ENCODE measurements at places on chromosomes 5 and 9.

- no peak for DNase-seq
Observed at GRCh38 chr5:180844432-180844831, 16.6 kb downstream of the ZFP62 start.

DNA sequence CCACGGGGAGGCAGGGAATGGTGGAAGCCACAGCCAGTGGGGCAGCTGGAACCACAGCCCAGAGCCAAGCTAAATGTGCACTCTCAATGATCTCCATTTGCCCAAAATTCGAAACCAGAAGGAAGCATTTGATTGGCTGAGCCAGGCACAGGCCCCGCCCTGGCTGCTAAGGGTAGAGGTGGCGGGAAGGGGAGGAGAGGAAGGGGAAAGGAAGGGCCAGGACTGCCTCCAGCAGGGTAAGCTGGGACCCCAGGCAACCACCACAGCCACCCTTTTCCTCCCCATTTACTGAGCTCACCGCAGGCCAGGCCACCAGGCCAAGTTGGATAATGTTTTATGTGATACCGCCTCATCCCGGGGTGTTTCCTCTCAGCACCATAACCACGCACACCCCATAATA is 100.3 kb upstream of the RAPGEF1 start:
- no peak for DNase-seq

- no peak for DNase-seq
Observed at GRCh38 chr9:115653171-115653606, 500.4 kb upstream of the PAPPA start.

- DNase-seq: peak; percentile 6
Observed at GRCh38 chr5:165622864-165623536, 2117.6 kb downstream of the MAT2B start.

DNA sequence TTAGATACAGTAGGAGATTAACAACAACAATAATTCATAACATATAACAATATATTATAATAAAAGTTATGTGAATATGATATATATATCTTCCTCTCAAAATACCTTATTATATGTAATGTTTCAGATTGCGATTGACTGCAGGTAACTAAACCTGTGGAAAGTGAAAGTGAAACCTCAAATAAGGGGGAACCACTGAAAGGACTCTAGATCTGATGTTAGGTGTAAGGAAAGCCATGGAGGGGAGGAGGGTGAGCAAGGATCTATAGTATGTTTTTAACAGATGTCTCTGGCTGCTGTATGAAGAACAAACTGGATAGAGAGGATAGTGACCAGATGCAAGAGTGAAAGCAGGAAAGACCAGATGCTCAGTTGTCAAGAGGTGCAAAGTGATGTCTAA is 5.8 kb upstream of the FSTL4 start:
- no peak for DNase-seq

GRCh38 chr9:95379630-95380029 is 62.1 kb upstream of the FANCC start:
- no peak for DNase-seq

- DNase-seq: no peak
Observed at GRCh38 chr9:98860871-98861293, 53.4 kb downstream of the GALNT12 start.

- DNase-seq: no peak
Observed at GRCh38 chr5:143386725-143387124, 16.8 kb downstream of the NR3C1 start.

GRCh38 chr5:77768978-77769377 is 7.2 kb downstream of the TBCA start:
- no peak for DNase-seq

- no peak for DNase-seq
Observed at GRCh38 chr9:130209422-130209821, 37.2 kb downstream of the NCS1 start.

GRCh38 chr9:33676746-33677505 is 118.4 kb upstream of the PRSS3 start:
- peak; percentile 12 for DNase-seq

- no peak for DNase-seq
Observed at GRCh38 chr5:38291355-38291754, 33.0 kb downstream of the EGFLAM start.

DNA sequence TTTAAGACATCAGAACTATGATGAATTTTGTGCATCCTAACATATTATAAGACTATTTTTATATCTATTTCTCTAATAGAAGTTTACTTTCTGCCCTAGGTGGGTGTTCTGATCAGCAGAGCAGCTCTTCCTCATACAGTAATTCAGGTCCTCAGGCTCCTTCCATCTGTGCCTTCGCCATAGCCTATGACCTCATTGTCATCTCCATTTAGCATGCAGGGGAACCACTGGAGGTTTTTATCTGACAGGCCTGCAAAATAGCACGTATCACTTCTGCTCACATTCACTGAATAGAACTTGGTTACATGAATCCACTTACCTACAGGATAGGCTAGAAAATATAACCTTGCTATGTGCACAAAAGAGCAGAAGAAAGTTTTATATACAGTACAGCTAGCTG is 159.4 kb upstream of the CCNH start:
- DNase-seq: no peak

GRCh38 chr5:151477101-151477500 is 29.7 kb downstream of the SLC36A1 start:
- no peak for DNase-seq

DNA sequence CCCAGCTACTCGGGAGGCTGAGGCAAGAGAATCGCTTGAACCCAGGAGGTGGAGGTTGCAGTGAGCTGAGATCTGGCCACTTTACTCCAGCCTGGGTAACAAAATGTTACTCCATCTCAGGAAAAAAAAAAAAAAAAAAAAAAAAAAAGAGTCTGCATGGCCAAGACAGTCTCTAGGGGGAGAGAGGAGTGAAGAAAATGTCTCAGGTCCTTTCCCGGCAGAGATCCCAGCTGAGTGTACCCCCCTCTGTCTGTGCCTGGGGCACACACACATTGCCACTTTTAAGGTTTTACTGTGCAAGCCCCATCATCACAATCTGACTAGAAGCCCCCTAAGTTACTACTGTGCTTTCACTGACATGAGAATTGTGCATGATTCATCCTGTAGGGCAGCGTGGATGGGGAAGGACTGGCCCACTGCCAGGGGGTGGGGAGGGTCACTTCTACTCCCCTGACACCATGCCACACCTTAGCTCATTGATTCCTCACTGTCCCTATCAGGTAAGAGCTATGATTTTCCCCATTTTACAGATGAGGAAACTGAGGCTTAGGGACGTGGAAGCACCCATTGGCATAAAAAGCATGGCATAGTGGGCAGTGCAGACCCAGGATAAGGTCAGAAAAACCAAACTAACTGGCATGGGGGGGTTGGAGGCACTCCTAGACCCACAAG is 102.3 kb upstream of the LARP1 start:
- DNase-seq: no peak

DNA sequence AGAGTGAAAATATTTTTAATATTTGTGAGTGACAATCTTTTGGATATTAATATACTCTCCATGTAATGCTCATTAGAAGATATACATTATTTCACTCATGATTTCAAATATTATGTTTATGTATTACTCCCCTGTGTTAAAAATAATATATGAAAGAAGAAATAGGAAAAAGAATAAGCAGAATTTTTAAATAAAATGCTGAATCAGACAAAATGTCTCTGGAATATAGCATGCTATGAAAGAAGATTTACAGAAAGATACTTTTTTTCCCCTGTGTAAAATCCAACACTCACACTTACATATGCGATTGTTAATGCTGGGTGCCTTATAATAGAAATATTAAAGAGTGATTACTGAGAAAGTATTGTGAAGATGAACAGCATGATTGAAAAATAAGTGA is 373.7 kb downstream of the ANXA1 start:
- DNase-seq: no peak

- peak; percentile 32 for DNase-seq
Observed at GRCh38 chr9:95266649-95267048, 50.9 kb downstream of the FANCC start.

- no peak for DNase-seq
Observed at GRCh38 chr5:160456480-160457177, 35.0 kb downstream of the PTTG1 start.

GRCh38 chr9:134678666-134679443 is 37.3 kb downstream of the COL5A1 start:
- DNase-seq: no peak

GRCh38 chr9:94922691-94923107 is 196.2 kb downstream of the AOPEP start:
- peak; percentile 7 for DNase-seq

- no peak for DNase-seq
Observed at GRCh38 chr5:133520062-133520461, 92.3 kb downstream of the FSTL4 start.

All from NAMALWA (cell line).